Femur (tissue), 1 donor: ENCODE measurements at places on chromosomes 7 and 10.

DNA sequence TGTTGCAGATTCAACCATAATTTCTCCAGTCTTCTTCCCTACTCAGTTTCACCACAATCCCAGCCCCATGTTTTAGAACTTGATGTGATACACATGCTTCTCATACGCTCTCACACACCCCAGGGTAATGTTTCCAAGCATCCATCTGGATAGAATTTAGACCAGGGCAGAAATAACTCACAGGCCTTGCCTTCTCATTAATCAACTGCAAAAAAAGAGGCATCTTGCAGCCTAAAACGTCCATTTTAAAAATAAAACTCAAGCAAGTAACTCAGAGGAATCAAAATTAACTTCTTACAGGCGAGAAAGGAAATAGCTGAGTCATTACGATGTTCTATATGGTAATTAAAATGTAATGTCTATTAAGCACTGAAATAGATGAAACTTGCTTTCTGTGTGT, 127.2 kb upstream of the RSU1 start:
- peak; percentile 67 for DNase-seq

DNA sequence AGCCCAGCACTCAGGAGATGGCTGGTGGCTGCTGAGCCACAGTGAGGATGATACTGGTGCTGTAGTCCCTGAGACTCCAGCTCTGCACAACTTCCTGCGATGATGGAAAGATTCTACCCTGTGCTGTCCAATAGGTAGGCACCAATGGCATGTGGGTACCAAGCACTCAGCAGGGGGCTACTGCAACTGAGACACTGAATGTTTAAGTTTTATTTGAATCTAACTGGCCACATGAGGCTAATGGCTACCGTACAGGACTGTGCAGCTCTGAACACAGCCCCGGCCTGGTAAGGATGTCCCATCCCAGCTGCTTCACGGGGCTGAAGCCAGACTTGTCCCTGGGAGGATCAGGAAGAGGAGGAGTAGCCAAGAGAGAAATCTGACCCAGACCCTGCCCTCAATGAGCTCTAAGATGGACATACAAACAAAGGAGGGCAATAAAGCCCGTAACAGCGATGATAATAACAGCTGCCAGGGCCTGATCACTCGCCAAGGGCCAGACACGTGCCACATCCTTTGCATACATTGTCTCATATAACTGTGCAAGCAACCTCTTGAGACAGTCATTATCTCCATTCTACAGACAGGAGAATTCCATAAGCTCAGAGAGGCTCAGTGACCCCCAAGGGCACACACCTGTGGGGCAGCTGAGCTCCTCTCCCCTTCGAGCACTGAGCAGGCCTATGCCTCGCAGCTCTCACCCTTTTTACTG, 3.8 kb downstream of the GPRIN2 start:
- DNase-seq, result peak; percentile 51

DNA sequence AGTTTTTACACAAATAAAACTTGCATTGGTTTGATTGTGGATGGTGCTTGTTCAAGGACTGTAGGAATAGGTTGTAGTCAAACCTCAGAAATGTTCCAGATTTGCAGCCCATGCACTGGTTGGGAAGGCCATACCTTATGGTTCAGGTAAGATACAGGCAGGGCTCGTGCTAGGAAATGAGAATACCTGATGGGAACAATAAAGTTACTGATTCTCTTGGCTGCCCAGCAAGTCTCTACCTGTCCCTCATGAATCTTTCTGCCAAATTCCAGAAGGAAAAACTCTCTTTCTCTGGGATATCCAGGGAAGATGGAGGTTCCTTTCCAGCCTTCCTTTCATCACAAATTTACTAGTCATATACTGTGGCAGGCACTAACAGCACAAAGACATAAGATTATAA, 53.8 kb downstream of the TFAM start:
- no peak for DNase-seq

DNA sequence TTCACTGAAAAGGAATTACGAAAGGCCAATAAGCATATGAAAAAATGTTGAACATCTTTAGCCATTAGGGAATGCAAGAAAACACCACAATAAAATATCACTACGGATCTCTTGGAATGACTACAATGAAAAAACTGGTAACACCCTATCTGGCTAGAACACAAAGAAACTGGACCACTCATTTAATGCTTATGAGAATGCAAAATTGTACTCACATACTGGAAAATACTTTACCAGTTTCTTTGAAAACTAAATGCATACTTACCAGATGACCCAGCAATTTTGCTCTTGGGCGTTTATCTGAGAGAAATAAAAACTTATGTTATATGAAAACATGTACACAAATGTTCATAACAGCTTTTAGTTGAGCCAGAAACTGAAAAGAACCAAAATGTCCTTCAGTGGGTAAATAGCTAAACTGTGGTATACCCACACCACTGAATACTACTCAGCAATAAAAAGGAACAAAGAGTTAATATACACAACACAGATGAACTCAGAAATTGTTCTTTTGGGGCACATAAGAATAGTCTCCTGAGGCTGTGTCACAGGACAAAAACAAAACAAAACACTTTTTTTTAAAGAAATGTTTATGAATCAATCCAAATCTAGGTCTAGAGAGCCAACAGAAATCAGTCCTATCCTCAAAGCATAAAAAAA, 23.5 kb downstream of the CNOT4 start:
- no peak for DNase-seq

GRCh38 chr10:78148961-78149612, 115.4 kb downstream of the RPS24 start:
- no peak for DNase-seq

DNA sequence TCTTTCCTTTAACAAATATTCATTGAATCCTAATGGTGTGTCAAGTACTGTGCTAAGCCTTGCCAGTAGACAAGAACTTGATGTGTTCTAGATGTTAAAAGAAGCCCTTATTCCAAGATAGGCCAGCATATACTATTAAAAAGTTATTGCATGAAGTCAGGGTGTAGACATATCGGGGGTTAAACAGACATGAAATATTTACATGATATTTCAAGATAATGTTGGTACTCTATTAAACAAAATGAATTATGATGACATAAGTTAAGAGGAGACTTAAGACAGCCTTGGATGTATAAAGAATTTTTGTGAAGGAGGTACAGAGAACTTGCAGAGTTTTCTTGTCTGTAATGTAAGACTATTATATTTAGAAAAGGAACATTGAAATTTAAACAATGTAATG, 44.8 kb downstream of the HDAC9 start:
- no peak for DNase-seq

GRCh38 chr7:2498708-2499107, 20.9 kb upstream of the LFNG start:
- DNase-seq, result no peak

DNA sequence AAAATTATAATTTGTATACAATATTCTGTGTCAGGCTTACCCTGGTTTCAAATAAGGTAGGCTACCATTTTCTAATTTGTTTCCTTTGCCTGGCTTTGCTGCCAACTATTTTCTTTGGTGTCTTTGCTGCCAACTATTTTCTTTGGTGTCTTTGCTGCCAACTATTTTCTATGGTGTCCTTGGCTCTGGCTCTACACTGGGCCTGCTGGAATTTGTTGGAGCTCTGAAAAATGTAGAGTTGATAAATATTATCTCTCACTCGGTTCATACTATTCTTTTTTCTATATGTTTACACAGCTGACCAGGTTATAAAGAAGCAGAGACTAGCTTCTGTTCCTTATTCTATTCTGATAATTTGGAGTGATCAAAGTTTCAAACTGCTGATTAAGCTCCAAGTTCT, 768.0 kb upstream of the PHF14 start:
- no peak for DNase-seq

DNA sequence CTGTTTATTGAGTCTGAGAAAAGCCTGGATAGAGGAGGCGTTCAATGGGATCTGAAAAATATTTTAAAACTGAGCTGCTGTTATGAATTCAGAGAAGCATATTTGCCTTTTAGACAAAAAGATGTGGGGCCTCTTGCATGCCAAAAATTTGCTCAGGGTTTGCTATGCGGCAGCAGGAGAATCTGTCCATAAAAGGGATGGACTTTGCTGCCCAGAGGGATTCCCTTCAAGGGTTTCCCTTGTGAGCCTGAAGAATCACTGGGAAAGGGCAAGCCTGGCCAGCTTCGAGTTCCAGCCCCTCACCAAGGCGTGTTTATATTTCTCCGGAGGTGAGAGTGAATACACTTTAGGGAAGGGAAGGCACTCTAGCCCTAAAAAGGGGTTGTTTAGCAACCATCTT, 55.5 kb upstream of the CALD1 start:
- DNase-seq, result no peak

DNA sequence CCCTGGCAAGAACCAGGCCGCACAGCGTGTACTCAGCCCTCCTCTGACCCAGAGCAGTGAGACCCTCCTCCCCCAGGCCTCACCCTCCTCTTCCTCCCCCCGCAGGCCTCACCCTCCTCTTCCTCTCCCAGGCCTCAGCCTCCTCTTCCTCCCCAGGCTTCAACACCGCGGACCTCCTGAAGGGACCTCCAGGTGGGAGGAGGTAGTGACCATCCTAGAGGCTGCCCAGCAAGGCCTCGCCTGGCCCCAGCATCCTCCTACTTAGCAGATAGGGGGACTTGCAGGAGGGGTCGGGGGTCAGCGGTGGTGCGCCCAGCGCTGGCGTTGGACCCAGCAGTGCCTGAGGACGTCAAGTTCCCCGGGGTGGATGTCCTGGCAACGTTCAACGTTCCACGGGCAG, 270.8 kb downstream of the ELFN1 start:
- DNase-seq, result no peak

DNA sequence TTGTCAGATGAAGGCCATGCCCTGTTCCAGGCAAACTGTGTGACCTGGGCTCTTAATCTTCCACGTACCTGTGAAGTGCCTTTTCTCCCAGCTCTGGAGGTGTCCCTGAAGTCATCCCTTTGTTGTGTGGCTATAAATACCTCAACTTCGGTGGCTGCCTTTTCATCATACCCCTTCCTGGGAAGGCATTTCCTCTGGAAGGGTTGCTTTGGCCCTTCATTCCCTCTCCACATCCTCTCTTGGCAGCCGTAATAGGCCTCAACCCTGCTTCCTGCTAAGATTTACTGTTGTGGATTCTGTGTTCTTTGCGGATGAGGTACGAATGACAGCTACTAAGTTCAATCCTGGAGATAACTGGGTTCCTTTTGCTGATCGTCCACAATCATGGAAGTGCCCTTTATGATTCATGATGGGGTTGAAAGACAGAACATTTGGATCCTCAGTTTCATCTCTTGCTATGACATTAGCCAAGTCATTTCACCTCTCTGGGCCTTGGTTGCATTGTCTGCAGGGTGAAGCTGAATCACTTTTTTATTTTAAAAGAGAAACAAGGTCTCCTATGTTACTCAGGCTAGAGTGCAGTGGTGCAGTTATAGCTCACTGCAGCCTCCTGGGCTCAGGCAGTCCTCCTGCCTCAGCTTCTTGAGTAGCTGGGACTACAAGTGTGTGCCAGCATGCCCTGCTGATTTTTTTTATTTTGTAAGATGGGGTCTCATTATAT, 23.6 kb downstream of the FKBP6 start:
- no peak for DNase-seq

- peak; percentile 44 for DNase-seq
Observed at GRCh38 chr7:32890010-32890792, 1.4 kb downstream of the KBTBD2 start.

DNA sequence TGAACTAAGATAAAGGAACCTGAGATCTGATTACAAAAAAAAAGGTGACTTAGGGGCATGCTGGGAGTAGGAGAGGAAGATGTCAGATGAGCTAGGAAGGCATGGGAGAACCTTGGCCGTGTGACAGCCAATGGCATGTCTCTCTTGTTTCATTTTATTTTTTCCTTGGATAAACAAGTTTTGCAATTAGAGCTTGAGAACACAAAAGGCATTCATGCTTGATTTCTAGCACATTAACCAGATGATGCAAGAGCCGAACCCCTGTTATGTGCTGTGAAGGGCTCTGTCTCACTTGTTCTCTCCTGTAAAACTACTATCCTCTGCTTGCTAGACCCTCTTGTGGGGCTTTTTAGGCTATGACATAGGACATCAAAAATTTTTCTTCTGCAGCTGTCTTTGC, 134.3 kb upstream of the ASAH2 start:
- DNase-seq, result no peak

GRCh38 chr7:139181404-139181803, 49.6 kb upstream of the UBN2 start:
- DNase-seq, result no peak

GRCh38 chr7:12802070-12802469, 114.6 kb downstream of the ARL4A start:
- DNase-seq, result no peak

DNA sequence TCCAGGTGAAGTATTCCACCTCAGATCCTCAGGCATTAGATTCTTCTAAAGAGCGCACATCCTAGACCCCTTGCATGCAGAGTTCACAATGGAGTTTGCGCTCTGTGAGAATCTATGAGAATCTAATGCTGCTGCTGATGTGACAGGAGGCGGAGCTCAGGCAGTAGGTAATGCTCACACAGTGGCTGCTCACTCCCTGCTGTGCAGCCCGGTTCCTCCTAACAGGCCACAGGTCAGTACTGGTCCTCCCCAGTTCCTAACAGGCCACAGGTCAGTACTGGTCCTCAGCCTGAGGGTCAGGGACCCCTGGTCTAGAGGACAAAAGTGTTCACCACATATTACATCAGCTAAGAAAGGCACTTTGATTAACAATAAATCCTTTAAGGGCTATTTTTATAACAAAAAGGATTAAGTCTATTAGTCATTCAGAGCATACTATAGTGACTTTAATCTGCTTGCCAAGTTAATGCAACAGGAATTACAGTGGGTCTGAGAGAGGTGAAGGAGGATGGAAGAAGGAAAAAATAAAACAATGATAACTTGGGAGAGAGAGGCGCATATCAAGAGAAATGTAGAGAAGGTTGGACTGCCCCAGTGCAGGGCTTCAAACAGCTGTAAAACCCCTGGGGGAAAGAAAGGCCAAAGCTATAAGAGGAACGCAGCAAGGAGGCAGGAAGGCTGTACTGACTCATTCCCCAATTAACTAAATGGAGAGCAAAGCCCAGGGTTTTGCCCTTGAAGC, 49.2 kb downstream of the CUL2 start:
- no peak for DNase-seq

GRCh38 chr10:71517298-71518169, 120.8 kb downstream of the CDH23 start:
- no peak for DNase-seq

GRCh38 chr10:103609231-103610082, 116.0 kb downstream of the NEURL1 start:
- no peak for DNase-seq

DNA sequence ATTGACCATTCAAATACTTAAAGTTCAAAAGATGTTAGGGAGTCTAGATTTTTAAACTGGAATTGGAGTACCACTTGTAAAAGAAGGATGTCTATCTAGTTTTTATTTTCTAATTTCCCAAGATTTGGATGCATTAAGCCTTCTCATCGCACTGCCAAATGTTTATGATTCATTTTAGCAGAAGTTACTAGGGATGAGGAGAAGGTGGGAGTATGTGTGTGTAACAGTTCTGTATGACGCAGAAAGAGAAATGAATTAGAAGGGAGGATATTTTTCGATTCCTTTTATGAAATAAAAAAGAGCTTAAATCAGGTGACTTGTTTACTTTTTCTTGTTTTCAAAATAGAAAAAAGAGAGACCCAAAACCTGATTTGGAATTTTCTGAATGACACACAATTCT, 6.8 kb upstream of the SLK start:
- no peak for DNase-seq
